ENCODE measurements at places on chromosomes 11 and 22.

- DNase-seq: no peak
Observed at GRCh38 chr11:93054881-93055280, 85.4 kb downstream of the MTNR1B start.

DNA sequence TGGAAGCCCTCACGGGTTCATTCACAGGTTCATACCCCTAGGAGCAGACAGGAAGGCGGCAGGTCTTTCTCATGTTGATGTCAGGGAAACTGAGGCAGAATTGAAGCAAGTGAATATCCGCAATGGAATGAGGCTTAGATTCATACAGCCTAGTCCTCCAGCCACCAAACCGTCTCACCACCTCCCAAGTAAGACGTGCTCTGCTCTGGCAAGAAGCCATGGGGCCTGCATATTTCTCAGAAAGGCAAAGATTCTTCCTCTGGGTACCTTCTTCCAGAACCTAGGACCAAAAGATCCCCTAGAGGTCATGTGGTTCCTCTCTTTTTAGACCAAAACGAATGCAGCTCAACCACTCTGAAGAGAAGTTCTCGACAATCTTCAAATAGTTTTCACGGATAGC lies 1.7 kb downstream of the AP1B1 start:
- DNase-seq: no peak

- DNase-seq: no peak
Observed at GRCh38 chr11:843818-844692, 1.4 kb downstream of the TSPAN4 start.

DNA sequence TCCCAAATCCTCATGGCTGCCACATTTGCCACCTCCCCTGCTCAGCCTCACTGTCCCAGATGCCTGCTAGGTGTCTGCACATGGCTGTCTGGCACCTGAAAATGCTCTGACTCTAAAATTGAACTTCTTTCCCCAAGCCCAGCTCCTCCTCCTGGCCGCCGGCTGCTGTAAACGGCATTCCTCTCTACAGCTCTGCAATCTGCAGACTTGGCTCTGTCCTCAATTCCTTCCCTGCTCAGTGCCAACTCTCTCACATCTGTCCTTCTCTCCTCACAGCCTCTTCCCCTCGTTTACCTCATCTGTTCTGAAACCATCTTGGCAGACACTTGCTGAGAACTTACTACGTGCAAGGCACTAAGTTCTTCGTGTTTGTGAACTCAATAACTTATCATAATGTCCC lies 169.4 kb upstream of the SYT13 start:
- DNase-seq: no peak

- no peak for DNase-seq
Observed at GRCh38 chr11:35274909-35275785, 136.2 kb downstream of the CD44 start.

DNA sequence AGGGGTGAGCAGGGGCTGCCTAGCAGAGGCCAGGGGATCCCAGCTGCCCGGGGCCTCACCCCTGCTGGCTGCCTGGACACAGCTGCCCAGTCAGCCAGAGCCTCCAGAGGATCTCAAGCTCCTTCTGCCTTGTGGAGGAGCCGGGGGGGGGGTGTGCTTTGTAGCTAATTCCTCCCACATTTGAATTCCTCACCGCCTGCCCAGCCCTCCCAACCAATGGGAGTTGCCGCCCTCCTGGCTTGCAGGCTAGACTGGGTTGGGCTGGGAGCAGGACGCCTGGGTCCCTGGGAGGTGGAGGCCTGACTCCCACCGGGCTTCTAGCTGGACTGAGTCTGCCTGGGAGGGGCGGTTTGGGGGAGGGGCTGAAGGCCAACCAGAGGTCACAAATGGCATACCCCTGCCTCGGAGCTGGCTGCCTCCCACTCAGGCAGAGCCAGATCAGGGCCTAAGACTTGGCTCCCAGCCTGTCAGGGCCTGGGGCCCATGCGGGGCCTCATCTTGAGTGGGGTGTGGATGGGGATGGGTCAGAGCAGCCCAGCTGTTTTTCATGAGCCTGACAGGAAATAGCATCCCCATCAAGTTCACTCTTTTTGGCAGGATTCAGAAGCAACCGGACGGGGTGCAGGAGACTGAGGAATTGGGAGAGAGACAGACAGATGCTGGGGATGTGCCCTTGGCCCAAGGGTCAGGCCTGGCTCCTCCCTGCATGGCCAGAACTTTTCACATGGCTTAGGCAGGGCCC lies 29.2 kb upstream of the PDE2A start:
- DNase-seq: no peak

DNA sequence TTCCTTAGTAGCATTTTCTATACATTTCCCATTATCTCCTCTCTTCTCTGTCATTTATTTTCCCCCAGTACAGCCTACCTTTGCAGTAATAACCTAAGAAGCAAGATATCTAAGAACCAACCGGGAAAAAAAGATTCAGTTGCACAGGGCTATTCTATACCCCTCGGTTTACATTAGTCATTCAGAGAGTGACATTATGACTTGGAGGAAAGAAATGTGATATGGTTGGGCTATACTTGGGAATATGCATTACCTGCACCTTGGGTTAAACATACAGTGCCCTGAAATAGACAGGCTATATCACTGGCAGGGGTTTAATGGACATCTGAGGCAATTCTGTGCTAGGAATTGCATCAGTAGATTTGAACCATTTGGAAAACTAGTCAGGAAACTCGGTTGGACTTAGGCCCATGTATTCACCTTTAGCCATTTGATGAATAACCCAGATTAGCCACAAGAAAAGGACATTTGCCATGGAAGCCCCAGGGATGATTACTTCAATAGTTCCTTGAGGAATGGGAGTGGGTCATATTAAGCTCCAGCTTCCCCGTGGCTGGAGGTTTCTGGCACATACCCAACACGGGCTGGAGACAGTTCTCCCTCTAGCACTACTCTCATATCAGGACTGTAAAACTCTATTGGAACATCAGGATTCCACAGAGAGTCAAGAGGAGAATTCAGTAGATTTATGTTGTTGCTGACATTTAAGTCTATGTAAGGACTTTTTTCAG lies 973.2 kb downstream of the NTM start:
- no peak for DNase-seq

- DNase-seq: no peak
Observed at GRCh38 chr11:72227316-72228228, 3.0 kb downstream of the INPPL1 start.

GRCh38 chr11:118321386-118322082 lies 17.0 kb downstream of the CD3E start:
- no peak for DNase-seq

- DNase-seq: no peak
Observed at GRCh38 chr22:50080077-50080465, 5.2 kb downstream of the MLC1 start.

DNA sequence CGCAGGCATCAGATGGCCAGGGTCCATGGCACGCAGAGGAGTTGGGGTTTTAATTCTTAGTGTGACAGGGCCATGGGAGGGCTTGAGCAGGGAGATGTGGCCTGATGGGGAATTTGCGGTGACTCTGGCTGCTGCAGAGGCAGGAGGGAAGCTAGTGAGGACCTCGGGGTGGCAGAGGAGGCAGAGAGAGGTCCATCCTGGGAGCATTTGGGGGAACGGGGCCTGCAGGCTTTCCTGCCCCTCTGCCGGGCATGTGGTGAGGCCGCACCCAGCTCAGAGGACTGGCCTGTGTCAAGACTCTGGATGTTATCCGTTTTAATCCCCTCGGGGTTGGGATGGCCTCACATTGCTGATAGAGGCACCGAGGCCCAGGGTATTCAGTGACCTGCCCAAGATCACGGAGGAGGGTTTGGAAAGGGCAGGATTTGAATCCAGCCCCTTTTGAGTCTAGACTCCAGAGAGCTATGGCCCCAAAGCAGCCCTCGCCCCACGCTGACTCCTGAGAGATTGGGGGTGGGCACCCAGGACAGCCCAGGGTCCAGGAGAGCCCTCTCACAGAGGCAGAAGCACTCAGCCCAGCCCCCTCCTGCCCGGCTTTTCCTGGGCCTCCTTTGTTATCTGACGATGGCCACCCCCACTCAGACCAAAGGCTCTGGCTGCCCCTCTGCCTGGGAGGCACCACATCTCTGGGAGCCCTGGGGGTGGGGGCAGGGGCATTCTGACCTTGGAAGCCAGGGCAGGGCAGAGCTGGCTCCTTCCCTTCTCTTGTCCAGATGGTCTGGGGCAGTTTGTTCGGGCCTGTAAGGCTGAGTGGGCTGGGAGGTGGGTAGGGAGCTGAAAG lies 13.9 kb downstream of the MGAT3 start:
- no peak for DNase-seq

DNA sequence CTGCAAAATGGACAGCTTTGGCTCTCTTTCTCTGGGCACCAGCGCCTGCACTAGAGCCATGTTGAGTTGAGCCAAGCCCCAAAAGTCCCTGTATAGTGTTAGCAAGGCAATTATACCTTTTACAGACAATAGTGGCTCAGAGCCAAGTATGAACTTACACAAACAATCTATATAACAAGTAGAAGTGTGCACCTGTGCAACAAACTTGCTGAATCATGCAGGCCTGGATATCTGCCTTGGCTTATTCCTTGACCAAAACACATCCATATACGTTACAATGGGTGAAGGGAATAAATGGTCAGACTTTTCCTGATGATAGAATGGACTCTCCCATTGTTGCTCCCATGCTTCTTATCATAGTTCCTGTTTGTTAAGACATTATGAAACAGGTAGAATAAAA lies 3.8 kb upstream of the OR52I2 start:
- DNase-seq: no peak

- no peak for DNase-seq
Observed at GRCh38 chr22:22789233-22789921, 98.2 kb upstream of the IGLL5 start.

- no peak for DNase-seq
Observed at GRCh38 chr11:111353776-111354600, 25.1 kb downstream of the POU2AF1 start.

DNA sequence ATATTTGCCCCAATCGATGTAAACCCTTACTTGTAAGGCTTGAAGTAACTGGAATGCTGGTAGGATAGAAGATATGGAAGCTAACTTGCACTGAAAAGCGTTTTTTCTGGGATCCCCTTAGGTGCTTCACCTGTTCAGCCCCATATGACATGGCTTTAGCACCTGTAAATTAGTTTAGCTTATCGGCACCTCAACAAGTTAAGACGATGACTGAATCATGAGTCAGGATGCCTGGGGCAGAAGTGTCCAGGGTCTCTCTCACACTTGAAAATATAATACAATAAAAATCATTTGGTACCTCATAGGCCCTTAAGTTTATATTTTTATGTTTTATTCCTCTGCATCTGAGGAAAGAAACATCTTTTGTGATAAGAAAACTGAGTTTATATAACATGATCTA lies 409.2 kb upstream of the LRRC4C start:
- no peak for DNase-seq

GRCh38 chr22:26779108-26779507 lies 121.7 kb downstream of the MIAT start:
- no peak for DNase-seq

DNA sequence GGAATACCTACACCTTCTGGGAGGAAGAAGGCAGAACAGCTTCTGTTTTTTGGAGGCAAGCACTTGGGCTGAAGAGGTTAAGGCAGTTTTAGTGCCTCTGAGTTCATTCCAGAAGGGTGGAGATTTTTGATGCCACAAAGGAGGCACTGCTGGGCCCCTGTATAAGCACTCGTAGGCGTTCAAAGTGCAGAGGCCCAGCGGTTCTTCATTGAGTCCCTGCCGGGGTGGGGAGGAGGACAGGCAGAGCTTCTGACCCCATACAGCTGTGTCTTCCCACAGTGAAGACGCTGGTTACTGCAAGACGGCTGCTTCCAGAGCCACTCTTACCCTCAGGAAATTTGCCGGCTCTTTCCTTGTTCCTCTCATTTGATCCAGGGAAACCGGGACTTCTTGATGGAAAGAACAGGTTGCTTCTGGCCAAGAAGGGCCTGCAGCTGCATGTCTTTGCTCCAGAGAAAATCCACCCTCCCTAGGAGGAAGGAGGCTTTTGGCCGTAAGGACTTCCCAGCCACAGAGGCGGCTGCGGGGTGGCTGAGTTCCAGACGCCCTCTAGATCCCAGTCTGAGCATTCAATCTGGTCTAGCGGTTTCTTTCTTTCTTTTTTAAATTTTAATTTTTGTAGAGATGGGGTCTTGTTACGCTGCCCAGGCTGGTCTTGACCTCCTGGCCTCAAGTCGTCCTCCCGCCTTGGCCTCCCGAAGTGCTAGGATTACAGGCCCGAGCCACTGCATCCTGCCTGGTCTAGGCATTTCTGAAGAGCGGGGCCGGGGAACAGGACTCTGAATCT lies 9.4 kb downstream of the ADAMTS15 start:
- no peak for DNase-seq

DNA sequence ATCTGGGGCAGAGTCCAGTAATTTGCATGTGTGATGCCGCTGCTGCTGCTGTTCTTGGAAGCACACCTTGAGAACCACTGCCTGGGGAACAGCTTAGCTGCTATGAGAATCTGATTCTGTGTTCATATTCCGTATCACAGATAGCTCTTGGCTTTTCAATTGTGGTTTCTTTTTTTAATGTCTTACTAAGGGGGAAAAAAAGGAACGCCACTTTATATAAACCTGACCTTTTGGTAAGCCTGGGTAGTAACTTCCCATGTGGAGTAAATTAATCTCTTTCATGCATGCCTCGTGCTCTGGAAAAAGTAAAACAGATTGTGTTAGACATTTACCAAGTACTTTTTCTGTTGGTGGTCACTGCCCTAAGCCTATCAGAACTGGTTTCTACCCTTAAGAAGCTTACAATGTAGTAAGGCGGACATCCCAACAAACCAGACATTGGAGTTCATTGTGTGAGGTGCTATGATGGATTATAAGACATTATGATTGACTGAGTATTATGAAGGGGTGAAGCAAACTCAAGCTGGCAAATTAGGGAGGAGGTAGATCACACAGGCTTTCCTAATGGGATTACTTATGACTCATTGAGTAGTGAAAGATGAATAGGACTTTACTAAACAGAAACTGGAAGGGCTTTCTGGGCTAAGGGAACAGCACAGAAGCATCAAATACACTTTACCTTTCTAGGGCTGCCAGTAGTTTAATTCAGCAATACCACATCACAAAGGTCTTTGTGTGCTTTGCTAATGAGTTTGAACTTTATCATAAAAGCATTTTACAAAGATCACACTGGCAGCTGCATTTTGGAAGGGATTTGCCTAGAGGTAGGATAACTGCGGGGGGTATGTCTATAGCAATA lies 64.7 kb downstream of the MAML2 start:
- no peak for DNase-seq

GRCh38 chr11:128351168-128351567 lies 236.2 kb downstream of the ETS1 start:
- no peak for DNase-seq

DNA sequence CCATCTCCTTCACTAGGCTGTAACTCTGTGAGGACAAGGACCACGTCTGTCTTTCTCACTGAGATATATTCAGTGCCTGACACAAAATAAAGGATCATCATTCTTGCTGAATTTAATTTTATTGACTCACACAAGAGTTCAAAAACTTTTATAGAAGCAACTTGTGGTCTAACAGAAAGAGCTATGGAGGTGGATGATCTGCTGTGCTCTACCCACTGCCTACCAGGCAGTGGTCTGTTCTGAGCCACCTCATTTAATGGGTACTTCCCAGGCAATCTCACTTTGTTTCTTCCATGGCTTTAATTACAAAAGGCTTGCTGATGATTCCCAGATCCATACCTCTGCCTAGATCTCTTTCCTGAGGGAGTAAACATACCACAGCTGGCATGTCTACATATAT lies 4.7 kb downstream of the BTBD18 start:
- no peak for DNase-seq
